ENCODE measurements at places on chromosomes 12 and 14. TPM values are rescaled to one million over a fixed set of nuclear protein-coding genes. Genes with fewer than 3 reads are reported as not detected.

Gene KRT2
- total RNA-seq: not detected

Gene CD163L1
- total RNA-seq: 15.8 TPM

Gene SYCP3
- total RNA-seq: not detected

Gene TAS2R20
- 1.6 TPM for total RNA-seq

Gene TSPAN11
- total RNA-seq: 2.3 TPM

Gene C12orf56
- total RNA-seq: not detected

Gene POTEG
- total RNA-seq: not detected

Gene CLEC14A
- 339 TPM for total RNA-seq

Gene MUCL1
- total RNA-seq: not detected

Gene A2ML1
- total RNA-seq: not detected

Gene FOXG1
- not detected for total RNA-seq

Gene ACSS3
- total RNA-seq: 0.16 TPM

Gene KLHL42
- 32.7 TPM for total RNA-seq

Gene CIROP
- total RNA-seq: not detected

Gene NRXN3
- 0.16 TPM for total RNA-seq

Gene KLHL33
- under 0.01 TPM for total RNA-seq

Gene SRRM4
- total RNA-seq: not detected

Gene ANAPC7
- total RNA-seq: 35.8 TPM

Gene CD27
- total RNA-seq: not detected

Gene MANSC1
- total RNA-seq: 4.7 TPM

Gene KRT74
- total RNA-seq: not detected

Gene PRPH
- not detected for total RNA-seq

Gene SCN8A
- 0.76 TPM for total RNA-seq

Gene MYF6
- total RNA-seq: not detected

Gene HOXC13
- not detected for total RNA-seq

Gene SIX4
- total RNA-seq: 0.88 TPM

Gene RERG
- not detected for total RNA-seq

Gene AMN1
- 20.0 TPM for total RNA-seq

Gene ESRRB
- total RNA-seq: not detected

Gene LYZ
- not detected for total RNA-seq

Gene RNASE7
- total RNA-seq: not detected

Gene WSCD2
- not detected for total RNA-seq

Gene GPR135
- total RNA-seq: 1.1 TPM

Gene CMAS
- 15.2 TPM for total RNA-seq

Gene LTBP2
- total RNA-seq: 133 TPM

Gene SERPINA9
- total RNA-seq: not detected

Gene KLC1
- 300 TPM for total RNA-seq

Gene RPGRIP1
- 0.19 TPM for total RNA-seq
